ENCODE measurements at places on chromosomes 7 and 10. TPM values are rescaled to one million over a fixed set of nuclear protein-coding genes. Genes with fewer than 3 reads are reported as not detected.

DNA sequence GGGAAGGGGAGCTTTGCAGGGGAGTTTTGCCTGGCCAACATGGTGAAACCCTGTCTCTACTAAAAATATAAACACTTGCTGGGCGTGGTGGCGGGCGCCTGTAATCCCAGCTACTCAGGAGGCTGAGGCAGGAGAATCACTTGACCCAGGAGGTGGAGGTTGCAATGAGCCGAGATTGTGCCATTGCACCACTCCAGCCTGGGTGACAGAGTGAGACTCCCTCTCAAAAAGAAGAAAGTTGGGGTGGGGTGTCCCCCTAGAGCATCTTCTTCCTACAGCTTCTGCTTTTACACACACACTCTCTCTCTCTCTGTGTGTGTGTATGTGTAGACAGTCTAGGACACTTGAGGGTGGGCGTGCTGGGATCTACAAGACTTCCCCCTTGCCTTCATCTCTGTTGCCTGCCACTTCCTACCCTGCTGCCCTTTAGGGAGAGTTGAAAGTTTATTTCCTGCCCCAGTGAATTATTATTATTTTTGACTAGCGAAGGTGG lies 21.7 kb downstream of the PLAU start:
- DNase-seq = no peak

- DNase-seq = no peak
Measured at GRCh38 chr10:114102256-114102655, 58.6 kb downstream of the ADRB1 start.

GRCh38 chr10:122537545-122537944 lies 23.0 kb upstream of the DMBT1 start:
- no peak for DNase-seq

DNA sequence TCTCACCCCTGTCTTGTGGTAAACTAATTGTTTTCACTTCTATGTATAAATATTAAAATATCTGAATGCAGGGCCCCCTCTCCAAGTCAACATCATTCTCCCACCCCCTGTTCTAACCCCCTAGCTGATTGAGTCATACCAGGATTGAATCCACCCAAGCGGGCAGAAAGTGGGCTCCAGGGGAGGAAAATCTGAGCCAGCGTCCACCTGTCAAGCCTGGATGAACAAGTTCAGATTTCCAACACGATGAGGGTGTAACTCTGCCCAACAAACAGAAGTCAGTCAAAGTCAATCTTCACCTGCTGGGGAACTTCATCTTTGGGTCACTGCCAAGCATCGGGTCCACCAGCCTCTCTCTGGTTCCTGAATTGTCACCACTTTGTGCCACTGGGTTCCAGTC lies 162.9 kb upstream of the CELF2 start:
- no peak for DNase-seq

DNA sequence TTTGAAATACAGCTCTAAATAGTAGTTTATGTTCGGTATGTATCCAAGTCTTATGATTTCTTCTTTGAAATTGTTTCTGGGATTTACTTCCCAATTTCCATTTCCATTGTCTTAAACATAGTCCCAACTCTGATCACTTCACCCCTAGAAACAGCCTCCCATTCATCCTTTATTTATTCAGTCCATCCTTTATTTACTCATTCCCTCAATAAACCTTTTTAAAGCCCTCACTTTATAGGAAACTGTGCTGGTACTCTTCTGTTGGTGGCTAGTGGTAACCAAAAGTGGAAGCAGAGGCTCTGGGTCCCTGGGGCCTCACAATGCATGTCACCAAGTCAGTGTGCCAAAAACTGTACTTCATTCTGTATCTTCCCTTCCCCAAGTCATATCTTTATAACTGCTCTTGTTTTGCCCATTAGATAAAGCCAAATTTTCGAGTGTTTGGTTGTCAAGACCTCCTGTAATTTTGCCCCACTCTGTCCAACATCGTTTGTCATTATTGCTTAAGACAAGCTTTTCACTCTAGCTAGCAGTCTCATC lies 3.9 kb upstream of the EPC1 start:
- no peak for DNase-seq

DNA sequence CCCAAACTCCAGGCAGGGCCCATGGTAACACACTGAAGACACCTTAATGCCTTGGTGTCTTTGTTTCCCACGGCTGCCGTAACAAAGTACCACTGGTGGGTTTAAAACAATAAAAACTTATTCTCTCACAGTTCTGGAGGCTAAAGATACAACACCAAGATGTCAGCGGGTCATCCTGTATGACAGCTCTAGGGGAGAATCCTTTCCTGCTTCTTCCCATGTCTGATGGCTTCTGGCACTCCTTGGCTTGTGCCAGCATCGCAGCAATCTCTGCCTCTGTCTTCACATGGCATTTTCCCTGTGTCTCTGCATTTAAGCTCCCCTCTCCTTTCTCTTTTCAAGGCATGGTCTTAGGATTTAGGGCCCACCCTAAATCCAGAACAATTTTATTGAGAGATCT lies 33.1 kb downstream of the PRSS2 start:
- DNase-seq = no peak

GRCh38 chr7:112056409-112056808 lies 149.8 kb downstream of the DOCK4 start:
- DNase-seq = no peak

GRCh38 chr7:96401200-96401599 lies 79.3 kb upstream of the SLC25A13 start:
- DNase-seq = no peak

GRCh38 chr10:101760510-101760909 lies 15.4 kb downstream of the FGF8 start:
- no peak for DNase-seq

DNA sequence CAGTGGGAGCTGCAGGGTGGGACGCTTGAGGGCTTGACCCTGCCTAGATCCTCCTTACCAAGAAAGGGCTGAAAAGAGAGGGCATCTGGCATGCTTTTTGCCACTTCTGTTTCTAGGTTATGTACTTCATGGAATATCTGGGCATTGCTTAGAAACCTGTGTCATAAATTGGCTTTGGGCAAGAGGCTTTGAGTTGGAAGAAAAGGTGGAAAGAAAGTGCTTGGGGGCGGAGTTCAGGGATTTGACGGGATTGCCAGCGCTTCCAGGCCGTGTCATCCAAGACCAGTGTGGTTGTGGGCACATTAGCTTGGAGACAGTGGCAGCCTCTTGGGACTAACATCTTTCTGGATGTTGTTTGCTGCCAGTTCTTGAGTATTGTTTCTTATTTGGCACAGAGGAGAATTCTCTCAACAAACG lies 825 bp downstream of the ZNF862 start:
- DNase-seq = no peak

Gene RET
- 6.6 TPM for total RNA-seq

- DNase-seq = no peak
Measured at GRCh38 chr7:108613147-108613948, 43.7 kb downstream of the DNAJB9 start.

GRCh38 chr10:4984971-4985594 lies 18.6 kb downstream of the AKR1C2 start:
- DNase-seq = no peak

DNA sequence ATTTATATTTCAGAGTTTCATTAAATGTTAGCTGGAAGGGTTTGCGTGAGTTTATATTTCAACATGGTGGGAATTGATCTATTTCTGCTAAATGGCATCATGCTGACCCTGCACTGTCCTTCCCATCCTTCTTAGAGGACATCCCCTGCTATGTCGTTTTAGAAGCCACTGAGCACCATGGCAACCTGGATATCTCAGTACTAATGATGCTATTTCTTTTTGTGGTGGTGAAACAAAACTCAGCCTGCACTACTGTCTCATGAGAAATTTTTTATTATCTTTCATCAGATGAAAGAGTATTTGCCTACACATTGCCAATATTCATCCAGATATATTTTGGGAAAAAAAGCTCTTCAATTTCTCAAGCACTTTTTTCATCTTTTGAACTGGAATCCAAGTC lies 12.1 kb downstream of the EPDR1 start:
- no peak for DNase-seq

Gene PALD1
- 4.6 TPM for total RNA-seq
